ENCODE measurements at places on chromosomes 3 and 15.

GRCh38 chr3:20069178-20069532 lies 28.9 kb downstream of the KAT2B start:
- no peak for DNase-seq

DNA sequence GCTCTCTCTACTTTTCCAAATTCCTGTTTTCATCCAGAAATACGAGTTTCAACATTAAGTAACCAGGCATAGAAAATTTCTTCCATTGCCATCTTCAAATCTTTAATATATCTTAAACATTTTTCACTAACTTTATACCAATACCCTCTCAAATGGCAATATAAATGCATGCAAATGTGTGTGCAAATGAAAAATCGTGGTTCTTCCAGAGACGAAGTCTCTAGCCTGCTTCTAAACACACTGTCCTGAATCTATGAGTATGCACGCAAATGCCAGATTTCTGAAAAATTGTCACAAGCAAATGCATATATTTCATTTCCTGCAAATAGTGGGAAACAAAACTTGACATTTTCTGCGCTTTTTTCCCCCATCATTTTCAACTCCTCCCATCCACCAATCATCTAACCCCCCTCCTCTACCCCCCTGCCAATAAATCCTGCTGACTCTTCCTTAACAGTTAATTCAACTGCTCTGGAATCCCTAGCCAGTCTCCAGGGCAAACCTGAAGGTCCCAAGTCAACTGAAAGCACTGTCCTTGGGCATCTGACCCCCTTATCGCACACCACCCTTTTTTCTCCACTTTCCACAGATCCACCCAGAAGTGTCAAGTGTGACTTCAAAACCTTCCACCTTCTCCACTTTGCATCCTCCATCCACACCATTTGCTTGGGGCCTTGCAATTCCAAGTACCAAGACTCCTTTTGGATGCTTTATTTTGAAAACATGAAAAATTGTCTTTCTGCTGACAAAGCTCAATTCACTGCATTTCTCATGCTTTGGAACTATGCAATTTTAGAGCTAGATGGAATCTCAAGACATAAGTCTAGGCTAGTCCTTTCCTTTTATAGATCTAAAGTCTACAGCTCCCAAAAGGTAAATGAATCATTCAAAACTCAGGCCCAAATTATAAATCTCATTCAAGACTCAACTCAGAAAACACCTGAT lies 144.7 kb downstream of the OSBPL10 start:
- DNase-seq = no peak

DNA sequence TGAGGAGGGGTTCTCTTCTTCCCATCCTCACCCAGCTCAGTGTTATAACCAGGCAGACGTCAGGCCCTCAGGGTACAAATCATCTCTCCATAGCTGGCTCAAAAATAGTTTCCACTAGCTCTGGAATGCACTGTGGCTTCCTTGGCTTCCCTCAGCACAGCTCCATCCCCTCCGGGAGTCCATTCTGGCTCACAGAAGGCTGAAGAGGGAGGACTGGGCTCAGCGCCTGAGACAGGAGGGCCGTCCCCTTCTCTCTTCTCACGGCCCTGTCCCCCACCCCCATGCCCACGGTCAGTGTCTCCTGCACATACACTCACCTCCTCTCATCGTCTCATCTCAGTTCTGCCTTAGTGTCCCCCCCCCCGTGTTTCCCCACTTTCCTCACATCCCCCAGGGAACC lies 50.1 kb downstream of the UMPS start:
- peak; percentile 92 for DNase-seq

GRCh38 chr3:183428447-183429211 lies at the start of gene MCF2L2:
Gene MCF2L2 (minus strand): TSS chr3:183428619. CDS start chr3:183427977, 642 bp downstream.
- peak; percentile 62 for DNase-seq

DNA sequence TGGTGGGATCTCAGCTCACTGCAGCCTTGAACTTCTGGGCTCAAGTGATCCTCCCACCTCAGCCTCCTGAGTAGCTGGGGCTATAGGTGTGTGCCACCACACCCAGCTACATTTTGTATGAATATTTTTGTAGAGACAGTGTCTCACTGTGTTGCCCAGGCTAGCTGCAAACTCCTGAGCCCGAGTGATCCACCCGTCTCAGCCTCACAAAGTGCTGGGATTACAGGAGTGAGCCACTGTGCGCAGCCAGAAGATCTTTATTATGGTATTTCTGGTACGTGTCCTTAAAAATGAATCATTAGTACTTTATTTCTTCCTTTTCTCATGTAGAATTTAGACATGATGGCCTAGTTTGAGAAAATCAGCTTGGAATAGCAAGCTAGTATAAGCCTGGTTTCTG lies 153.3 kb downstream of the BCHE start:
- no peak for DNase-seq

GRCh38 chr3:194689493-194689944 lies 3.8 kb downstream of the FAM43A start:
- peak; percentile 59 for DNase-seq

GRCh38 chr3:178827285-178827856 lies 244.2 kb downstream of the ZMAT3 start:
- DNase-seq = no peak

DNA sequence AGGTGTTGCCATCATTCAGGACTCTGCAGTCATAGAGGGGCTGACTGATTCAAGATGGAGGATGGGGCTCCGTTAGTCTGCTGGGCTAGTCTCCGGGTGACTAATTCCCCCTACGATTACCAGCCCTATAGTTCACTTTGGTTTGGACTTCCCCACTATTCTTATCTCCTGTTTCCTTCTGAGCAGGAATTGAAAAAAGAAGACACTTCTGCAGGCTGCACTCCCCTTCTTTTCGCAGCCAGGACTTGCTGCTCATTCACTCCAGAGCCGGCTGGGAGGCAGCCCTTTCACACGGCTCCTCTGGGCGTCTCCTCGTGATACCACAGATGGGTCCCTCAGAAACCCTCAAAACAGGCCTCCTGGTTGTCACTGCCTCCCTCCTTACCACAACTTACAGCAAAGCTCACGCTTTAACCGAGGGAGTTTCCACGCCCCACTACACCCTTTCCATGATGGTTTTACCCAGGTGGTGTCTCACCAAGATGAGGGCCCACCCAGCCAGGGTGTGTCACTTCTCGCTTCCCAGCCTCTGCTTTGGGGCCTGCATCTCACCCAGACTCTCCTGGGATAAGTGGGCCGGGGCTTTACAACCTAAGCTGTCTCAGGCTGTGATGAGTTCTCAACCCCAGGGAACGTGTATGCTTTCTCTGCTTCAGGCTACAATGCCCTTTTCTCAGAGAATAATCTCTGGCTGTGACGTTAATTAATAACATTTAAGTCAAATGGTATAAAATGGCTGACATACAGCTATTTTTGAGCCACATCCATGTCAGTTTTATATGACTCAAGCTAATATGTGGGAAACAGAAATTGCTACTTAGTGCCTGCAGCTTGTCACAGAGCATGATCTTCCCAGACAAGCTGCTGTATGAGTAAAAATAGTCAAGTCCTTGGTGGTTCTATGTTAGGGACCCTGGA lies 11.9 kb downstream of the CX3CR1 start:
- DNase-seq = no peak

DNA sequence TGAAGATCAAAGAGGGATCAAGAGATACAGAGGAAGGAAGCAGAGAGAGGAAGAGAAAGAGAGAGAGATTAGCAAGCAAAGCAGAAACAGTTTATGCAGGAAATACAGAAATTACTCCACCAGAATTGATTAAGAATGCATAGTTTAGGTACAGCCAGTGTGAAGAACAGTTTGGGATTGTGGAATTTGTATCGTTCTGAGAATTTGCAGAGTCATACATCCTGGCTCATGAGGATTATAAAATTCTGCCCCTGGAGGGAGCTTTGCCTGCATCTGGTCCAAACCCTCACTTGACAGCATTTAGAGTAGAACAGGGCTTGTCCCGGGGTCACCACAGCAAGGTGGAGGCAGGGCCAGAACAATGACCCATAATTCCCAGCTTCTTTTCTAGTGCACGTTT lies 44.1 kb downstream of the MASP1 start:
- DNase-seq = no peak
